Hindlimb muscle (tissue), 1 donor: ENCODE measurements at places on chromosomes 1 and 21. TPM values are rescaled to one million over a fixed set of nuclear protein-coding genes. Genes with fewer than 3 reads are reported as not detected.
A peak's percentile ranks its signal among the peaks of the same experiment; 100 is the strongest.

DNA sequence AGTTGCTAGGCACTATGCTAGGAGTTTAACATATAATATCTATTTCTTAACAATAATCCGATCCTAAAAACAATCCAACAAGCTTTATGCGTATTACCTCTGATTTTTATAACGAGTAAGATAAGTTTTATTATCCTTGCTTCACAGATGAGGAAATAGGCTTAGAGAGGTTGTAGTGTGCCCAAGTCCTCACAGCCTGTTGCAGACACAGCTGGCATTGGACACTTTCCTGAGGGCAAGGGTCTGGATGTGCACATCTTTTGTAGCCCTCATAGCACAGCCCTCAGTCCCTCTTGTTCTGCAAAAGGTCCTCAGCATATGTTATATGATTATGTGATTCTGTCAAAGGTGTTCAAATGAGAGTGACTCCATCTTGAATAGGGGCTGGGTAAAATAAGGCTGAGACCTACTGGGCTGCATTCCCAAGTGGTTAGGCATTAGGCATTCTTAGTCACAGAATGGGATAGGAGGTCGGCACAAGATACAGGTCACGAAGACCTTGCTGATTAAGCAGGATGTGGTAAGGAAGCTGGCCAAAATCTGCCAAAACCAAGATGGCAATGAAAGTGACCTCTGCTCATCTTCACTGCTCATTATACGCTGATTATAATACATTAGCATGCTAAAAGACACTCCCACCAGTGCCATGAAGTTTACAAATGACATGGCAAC, 75.7 kb upstream of the F3 start:
- no peak for DNase-seq

GRCh38 chr1:50450861-50451653, 27.8 kb upstream of the DMRTA2 start:
- DNase-seq = no peak

DNA sequence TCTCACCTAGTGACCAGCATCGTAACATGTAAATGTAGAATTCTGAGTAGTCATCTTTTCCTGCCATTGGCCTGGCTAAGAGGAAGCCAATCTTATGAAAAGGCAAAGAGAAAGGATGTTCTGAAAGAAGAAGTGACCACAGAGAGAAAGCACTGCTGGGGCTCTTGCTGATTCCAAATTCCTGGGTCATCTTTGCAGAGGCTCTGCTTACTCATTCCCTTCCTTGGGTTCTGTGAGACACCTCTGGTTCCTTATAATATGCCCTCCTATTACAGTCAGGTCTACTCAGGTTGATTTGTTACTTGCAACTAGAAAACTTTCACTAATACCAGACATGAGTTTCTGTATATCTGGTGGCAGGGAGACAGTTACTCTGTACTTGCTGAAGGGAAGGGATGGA, 198.8 kb upstream of the C8B start:
- no peak for DNase-seq

DNA sequence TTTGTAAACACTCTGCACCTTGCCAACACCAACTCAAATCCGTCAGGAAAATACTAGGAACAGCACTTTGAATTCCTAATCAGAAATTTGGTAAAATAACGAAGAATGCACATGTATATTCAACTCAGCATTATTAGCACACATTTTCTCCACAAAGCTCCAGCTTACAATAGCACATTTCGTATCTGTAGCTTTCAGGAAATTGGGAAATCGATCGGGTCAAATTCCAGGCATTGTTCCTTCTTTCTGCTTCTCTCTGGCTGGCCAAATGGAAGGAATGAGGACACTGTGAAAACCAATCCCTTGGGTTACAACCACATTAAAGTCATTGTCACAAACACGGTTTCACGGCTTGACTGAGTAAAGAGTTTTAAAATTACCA, 58.6 kb downstream of the NPHP4 start:
- no peak for DNase-seq

- peak; percentile 38 for DNase-seq
Measured at GRCh38 chr1:5509664-5510452, 482.4 kb downstream of the NPHP4 start.

- DNase-seq = peak; percentile 31
Measured at GRCh38 chr21:25670726-25671125, 31.7 kb downstream of the JAM2 start.

GRCh38 chr1:186079084-186079684, 295.9 kb downstream of the TPR start:
- no peak for DNase-seq

- no peak for DNase-seq
Measured at GRCh38 chr1:54253480-54253879, 53.5 kb downstream of the MRPL37 start.

DNA sequence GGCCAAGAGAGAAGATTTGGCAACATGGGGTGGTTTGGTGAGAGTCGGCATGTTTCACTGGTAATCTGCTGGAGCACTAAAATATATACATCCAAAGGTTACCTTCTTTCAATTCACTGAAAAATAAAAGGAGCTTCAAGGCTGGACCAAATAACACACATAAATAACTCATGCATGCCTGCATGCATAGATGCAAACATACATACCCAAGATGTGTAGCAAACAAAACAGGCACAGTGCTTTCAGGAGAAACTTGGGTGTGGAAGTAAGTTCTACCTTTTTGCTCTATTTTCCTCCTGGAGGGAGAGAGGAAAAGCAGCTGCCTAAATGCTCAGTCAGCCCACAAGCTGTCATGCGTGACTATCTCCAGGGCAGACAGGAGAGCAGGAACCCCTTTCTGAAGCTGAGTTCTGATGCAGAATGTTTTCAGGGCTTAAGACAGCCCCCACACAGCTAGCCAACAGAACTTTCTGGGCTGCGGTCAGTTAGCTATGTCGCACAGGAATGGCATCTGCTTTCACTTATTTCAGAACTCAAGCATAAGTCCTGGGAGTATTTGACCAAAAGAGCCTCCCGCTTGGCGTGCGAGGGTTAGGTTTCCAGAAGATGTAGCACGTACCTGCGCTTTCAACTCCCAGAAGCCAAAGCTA, 166.2 kb downstream of the TOMM20 start:
- DNase-seq = peak; percentile 75

GRCh38 chr1:234862944-234863515, 253.1 kb upstream of the IRF2BP2 start:
- peak; percentile 71 for DNase-seq

DNA sequence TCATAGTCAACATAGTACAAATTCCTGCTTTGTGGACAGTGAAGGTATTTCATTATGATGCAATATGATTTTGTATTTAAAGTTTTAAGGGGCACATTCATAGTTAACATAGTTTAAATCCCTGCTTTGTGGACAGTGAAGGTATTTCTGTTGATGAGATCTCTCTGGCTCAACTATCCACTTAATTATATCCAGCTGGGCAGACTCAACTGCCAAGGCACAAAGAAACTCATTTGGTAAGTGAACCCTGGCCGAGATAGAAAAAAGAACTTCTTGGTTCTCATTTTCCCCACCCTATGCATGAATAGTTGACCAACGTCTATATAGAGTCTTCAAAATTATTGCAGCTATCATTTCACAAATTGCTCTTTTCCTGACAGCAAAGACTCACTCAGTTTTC, 1194.6 kb downstream of the NCAM2 start:
- DNase-seq = no peak

- DNase-seq = no peak
Measured at GRCh38 chr1:41546833-41547135, 62.3 kb upstream of the EDN2 start.

DNA sequence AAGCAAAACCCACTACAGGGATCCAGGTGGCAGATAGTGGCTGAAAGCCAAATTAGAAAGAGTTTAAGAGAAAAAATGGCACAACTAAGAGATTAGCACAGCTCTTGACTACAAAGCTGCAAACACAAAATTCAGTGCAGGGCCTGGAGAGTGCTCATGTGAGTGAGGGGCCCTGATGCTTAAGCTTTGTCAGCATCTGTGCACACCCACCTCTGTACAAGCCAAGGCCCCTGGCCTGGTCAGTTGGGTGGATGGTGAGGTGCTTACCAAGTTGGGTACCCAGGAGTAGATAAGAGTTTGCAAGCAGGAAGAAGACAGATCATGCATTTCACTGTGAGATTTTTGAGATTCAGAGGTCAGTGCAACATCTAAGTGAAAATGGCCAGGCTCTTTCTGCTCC, 62.7 kb upstream of the ATP1B1 start:
- DNase-seq = no peak

GRCh38 chr1:84117868-84118267, 26.2 kb upstream of the PRKACB start:
- no peak for DNase-seq

GRCh38 chr1:148372731-148373130, 110.4 kb downstream of the PPIAL4G start:
- no peak for DNase-seq

DNA sequence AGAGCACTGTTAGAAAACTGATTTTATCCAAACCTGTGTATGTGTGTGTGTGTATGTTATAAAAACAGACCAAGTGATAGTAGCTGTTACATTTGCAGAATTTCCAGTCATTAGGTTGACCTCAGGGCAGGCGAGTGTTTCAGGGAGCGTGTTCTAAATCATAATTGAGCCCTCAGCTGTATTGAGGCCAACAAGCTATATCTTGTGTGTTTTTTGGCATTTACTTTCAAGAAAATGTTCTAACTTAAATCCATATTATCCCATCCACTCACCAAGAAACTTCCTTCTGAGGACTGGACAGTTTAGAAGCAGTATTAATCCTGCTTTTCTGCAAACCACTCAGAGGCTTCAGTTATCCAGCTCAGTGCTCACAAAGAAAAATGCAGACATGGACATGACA, 12.0 kb downstream of the DDAH1 start:
- no peak for DNase-seq

GRCh38 chr1:38587766-38588165, 271.8 kb downstream of the RRAGC start:
- no peak for DNase-seq

GRCh38 chr1:179177182-179177581, 52.3 kb downstream of the ABL2 start:
- no peak for DNase-seq

DNA sequence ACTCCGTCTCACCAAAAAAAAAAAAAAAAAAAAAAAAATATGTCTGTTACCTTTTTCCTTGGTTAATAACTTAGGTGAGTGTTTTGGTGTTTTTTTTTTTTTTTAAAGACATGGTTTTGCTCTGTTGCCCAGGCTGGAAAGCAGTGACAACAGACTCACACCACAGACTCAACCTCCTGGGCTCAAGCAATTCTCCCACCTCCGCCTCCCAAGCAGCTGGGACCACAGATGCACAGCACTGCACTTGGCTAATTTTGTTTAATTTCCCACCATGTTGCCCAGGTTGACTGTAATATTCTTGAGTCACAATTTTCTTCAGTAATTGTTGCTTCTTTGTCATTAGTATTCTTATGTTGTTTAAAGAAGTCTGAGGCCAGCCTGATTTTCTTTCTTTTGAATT, 149.2 kb upstream of the SYT6 start:
- DNase-seq = no peak

GRCh38 chr1:7300893-7301663, 470.0 kb upstream of the VAMP3 start:
- DNase-seq = no peak

GRCh38 chr1:118556936-118557335, 371.9 kb upstream of the SPAG17 start:
- DNase-seq = no peak

- no peak for DNase-seq
Measured at GRCh38 chr1:227888404-227889046, 59.2 kb downstream of the WNT9A start.

DNA sequence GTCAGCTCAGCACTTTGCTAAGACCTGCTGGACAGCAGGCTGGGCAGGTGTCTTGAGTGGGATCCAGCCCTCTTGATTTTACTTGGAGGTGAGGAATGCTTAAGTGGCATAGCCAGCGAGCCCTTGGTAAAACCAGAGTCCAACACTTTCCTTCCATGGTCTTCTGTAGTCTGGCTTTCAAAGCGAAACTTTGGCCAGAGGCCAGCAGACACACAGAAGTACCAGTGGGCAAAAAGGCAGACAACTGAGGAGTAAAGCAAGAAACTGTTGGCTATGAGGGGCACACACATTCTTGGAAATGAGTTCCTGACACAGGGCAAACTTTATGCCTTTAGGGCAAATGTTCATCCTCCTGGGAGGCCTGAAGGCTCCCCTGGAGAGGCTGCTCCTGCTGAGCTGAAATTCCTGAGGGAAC, 281.0 kb upstream of the POU3F1 start:
- no peak for DNase-seq

DNA sequence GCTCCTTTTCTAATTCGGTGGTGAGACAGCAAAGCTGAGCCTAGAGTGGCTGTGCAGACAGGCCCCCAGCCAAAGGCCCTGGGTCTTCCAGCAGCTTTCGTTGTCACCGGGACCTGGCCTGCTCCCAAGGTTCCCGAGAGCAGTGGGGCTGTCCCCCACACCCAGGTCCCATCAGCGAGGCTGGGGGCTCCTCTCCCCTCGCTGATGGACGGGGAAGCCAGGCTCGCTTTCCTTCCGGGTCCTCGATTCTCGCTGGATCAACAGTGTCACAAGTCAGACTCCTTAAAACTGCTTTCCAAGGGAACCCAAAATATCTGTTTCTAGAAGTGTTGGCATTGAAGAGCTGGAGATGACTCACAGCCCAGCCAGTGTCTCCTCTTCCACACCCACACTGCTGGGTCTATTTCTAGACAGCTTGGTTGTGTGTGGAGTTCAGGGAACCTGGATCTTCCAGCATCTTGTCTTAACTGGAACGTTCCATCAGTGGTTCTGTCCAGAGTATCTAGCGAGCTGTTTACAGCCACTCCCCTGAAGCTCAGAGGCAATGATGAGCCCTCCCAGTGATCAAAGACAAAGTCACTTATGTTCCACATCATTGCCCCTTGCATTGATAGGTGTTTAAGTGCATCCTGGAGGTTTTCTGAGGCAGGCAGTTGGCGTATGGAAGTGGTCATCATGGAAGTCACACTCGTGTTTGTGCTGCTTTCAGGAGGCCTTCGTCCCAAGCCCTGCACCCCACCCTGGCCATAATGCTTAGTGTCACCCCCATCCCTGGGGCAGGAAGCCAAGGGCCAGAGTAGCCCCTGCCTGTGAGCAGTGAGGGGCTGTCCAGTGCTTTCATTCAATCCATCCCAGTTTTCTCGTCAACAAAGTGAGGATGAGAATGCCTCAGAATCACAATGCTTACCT, 35.2 kb downstream of the RRP1 start:
- DNase-seq = no peak

DNA sequence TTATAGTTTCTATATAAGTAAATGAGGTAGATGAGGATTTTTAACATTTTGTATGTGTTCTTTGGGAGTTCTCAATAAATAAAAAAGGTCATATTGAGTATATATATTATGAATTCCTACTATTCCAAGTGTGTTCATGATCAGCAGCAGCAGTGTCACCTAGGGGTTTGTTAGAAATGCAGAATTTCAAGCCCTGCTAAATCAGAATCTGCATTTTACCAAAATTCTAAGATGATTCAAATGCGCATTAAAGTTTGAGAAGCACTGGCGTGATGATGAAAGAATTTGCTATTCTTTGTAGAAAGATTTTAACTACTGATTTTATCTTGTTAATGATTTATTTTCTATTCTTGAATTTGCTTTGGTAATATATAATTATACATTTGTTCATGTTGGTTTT, 28.7 kb downstream of the F3 start:
- DNase-seq = no peak

GRCh38 chr21:31909153-31910073, 36.6 kb downstream of the HUNK start:
- DNase-seq = no peak

Gene PBX1
- polyA plus RNA-seq = 55.4 TPM

Gene OR10K1
- polyA plus RNA-seq = not detected

Gene HTR6
- polyA plus RNA-seq = not detected

Gene PLXNA2
- polyA plus RNA-seq = 43.8 TPM

Gene NBPF6
- polyA plus RNA-seq = not detected
